ENCODE measurements at places on chromosomes 7 and 10.

GRCh38 chr10:93459466-93459865 lies 22.7 kb downstream of the MYOF start:
- no peak for DNase-seq

DNA sequence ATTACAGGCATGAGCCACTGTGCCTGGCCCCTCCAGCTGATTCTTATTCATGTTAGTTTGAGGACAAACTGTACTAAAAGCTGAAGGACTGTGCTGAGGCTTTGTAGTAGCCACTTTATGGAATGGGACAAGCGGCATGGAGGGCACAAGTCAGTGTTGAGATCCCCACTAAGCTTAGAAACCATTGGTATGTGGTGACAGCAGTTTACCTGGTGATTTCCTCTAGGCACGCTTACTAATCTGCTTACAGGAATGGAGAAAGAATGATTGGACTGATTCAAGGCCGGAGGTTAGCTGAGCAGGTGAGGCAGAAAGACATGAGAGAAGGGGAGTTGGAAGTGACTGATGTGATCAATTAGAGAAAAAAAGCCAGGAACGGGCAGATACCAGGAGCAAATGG lies 3.7 kb downstream of the ZNF398 start:
- no peak for DNase-seq

GRCh38 chr7:105011831-105012502 lies 2.0 kb upstream of the KMT2E start:
- DNase-seq, result no peak

- no peak for DNase-seq
Observed at GRCh38 chr7:12564996-12565764, 5.3 kb upstream of the SCIN start.

DNA sequence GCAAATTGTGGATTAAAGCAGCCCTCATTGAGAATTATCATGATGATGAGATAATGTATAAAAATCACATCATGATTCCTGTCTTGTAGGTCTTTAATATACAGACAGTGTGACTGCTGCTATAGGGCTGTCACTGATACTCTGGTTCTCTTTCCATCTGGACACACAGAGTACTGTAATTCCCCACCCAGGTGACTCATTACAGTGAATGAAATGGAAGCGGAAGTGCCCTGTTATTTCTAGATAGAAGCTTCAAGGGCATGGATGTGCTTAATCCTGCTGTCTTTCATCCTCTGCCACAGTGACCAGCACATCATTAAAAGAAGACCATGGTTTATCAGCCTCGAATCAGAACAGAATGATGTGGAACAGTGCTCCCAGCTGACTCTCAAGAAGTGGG lies 1234.0 kb downstream of the SORCS3 start:
- no peak for DNase-seq

DNA sequence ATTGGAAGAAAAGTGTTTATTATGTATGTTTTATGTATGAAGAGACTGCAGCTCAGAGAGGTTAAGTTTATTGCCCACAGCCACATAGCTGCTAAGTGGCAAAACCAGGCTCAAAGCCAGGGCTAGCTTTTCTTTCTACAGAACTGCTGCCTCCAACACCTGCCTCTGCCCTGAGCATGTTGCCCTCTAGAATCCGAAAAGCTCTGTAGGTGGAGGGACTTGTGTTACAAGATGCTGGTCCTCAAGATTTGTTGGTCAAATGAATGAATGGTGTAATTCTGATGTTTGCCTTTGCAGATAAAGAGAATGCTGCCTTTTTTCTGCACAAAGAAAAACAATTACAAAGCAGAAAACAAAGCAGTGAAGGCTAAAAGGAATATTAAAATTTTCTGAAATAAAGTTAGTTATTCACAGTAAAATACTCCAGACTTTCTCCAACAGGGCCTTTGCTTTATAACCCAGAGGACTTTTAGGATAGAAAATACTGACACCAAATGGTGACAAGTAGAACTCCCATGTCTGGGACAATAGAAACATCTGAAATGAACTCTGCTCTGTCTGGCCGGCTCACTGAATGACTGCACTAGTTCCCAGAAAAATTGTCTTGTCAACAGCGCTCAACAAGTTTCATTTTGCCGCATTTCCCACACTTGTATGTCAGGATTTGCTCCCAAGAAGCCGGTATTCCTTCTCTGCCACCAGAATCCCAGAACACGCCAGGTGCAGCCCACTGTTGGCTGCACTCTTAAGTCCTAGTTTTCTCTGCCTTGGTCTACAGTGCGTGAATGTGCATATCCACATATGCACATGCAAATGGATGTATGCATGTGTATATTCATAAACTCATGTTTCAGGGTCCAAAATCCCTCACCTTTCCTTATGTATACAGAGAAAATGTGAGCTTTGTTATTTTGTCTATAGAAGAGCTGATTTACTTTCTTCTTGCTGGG lies 11.0 kb upstream of the DNTT start:
- DNase-seq, result no peak

DNA sequence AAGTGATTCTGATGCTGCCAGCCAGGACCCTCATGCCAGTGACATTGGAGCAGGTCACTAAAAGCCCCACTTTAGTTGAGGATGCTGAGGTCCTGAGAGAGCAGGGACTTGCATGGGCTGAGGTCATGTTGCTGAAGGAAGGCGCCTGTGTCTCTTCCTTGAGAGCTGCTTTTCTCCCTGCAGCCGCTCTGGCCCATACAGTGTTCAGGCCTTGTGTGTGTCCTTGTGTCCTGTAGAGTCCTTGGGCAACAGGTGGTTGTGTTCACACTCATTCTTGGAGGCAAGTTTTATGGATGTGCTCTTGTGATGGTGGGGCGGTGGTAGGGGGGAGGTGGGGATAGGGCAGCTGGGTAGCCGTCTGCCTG lies 33.3 kb downstream of the TSPAN14 start:
- no peak for DNase-seq

- DNase-seq, result no peak
Observed at GRCh38 chr7:80151274-80151665, 16.6 kb downstream of the GNAI1 start.

GRCh38 chr10:52043811-52044210 lies 270.3 kb upstream of the DKK1 start:
- DNase-seq, result no peak

- no peak for DNase-seq
Observed at GRCh38 chr10:119341459-119342301, 134.3 kb downstream of the GRK5 start.

DNA sequence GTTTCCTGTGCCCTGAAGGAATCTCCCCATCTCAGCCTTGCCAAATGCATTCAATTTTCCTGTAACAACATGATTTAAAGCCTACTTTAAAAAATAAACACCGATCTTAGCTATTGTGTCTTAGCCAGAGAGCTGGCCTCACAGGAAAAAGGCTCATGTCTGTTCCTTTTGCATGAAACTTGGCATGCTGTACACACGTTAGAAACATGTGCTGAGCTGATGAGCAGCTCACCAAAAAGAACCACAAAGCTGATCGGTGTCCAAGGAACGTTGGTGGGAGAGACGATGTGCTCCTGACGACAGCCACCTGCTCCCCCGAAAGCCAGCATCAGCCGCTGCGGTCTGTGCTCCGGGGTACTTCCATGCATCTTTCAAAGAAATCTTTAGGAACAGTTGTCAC lies 135.9 kb downstream of the ADARB2 start:
- peak; percentile 59 for DNase-seq

GRCh38 chr10:131744346-131744745 lies 156.5 kb upstream of the PPP2R2D start:
- DNase-seq, result no peak

DNA sequence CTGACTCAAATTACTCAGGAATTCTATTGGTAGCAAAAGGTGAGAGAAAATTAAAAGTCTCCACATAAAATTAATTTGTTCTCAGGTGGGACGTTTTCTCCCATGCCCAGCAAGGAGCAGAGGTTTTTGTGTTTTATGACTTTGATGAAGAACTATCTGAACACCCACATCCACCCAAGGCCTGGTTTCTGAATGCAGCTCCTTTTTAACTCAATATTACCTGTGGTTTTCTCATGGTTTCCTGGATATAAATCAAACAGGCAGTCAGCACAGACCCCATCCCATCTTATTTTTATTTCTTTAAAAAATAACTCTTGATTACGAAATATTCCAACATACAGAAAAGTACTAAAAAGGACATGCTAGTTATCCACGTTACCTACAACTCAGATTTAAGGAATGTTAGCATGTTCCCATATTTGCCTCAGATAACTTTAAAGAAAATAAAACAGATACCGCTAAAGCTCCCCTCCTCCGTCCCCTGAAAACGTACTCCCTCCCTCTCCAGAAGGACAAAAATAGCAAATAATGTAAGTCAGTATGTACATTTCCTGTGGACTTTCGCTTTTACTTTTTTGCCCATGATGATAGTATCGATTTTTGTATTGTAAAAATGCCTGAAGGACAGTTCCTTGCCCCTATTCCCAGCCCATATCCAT lies 43.4 kb downstream of the GLI3 start:
- no peak for DNase-seq

- no peak for DNase-seq
Observed at GRCh38 chr7:158387546-158387891, 200.1 kb downstream of the PTPRN2 start.

GRCh38 chr10:103542764-103543616 lies 49.5 kb downstream of the NEURL1 start:
- DNase-seq, result no peak

DNA sequence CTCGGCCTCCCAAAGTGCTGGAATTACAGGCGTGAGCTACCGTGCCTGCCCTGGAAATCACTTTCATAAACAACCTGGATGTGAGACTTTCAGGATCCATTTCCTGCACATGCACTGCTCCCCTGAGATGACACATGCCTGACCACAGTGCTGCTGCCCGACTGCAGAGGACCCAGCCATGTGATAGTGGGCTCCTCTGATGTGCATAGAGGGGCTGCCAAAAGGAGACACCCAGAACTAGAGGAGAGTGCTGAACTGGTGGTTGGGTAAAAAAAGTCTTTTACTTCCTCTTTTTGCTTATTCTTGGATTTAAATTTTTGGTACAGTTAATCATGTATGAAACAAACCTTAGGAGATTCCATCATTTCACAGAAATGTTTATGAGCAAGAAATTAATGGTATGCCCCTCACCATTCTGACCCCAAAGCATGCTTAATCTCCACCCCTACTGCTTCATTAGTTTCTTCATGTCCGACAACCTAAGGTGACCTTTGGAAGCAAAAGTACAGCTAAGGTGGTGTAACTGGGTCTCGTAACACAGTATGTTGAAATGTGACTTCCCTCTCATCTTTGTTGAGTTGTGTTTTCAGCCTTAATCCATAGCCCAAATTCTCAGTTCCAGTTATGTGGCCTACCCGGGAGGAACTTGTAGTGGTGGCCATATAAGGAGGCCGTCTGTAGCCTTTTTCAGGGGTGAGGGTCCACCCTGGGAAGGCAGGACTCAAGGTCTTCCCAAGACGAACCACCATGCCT lies 111.1 kb downstream of the RNF216 start:
- DNase-seq, result no peak

GRCh38 chr7:77837275-77837674 lies 38.7 kb downstream of the PHTF2 start:
- DNase-seq, result no peak

DNA sequence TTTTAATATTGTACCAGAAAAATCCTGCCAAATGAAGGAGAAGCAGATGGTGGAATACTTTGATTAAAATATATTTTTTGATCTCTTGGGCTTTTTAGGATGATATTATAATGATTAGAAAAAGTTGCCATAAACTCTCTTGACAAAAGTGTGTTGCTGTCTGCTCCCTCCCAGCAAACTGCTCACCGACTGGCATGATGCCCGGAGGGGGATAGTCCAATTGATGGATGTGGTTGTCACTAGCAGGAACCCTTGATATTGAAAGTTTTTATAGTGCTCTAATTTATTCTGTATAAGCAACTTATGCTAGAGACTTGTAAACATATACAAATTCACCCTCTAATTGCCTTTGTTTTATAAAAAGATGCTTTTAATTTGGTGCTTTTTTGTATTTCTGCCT lies 114.0 kb downstream of the DNAH11 start:
- no peak for DNase-seq

DNA sequence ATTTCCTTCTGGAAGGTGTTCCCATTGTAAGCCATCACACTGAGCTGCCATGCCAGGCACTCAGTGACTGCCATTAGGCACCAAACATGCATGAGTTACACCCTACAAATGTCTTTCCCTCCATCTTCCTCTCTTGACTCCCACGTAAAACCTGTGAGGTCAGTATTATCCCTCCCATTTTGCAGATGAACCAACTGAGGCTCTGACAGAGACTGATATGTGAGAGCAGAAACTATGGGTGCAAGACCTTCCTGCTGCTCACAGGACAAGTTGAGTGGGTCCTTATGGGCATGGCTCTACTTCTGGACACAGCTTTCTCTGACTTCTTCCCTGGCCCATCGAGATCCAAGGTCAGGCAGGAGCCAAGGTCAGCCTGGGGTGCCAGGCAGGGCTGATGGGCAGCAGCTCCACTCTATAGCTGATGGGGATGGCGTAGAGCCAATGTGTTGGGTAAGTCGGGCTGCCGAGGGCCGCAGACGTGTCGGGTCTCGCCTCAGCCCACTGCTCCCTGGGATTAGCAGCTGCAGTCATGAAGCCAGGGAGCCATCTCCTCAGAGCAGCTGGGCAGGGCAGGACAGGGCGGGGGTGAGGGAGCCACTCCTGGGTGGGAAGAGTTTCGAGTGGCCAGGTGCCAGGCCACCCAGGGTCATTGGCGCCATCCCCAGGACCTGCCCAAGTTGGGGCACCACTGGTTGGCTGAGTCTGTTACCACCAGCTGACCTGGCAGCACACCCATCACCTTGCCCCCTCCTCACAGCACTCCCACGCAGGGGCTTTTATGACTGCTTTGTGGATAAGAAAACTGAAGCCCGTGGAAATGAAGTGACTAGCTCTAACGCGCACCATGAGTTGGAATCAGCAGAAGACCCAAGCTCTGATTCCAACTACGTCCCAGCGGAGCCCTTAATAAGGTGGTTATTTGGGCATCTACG lies 117.8 kb upstream of the ZMIZ1 start:
- no peak for DNase-seq

GRCh38 chr7:48089046-48090003 lies at the start of gene UPP1:
TSS of gene UPP1 (plus strand) at chr7:48089265. CDS start at chr7:48094784, 5,519 bp downstream.
- DNase-seq, result peak; percentile 84

DNA sequence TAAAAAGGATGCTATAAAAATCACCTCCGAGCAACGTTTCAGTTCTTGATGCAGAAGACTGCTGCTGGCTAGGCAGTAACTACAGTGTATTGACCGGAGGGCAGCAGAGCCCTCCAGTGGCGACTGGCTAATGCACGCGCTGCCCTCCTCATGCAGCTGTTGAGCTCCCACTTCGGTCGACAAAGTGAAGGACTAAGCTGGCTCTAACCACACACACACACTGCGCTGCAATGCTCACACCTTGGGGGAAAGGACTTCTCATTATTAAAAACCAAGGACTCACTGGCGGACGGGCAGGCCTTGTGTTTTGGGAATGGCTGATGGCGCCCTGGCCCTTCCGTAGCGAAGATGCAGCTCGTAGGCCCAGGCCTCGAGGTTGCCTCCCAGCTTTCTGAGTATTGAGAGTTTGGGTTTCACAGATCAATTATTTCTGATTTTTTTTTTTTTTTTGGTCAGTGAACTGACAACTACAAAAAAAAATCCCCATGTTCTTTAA lies 120.9 kb upstream of the DIP2C start:
- peak; percentile 53 for DNase-seq
